ENCODE measurements at places on chromosomes 3 and 15.

GRCh38 chr3:98553021-98553563, 21.3 kb downstream of the GPR15 start:
- DNase-seq = no peak

DNA sequence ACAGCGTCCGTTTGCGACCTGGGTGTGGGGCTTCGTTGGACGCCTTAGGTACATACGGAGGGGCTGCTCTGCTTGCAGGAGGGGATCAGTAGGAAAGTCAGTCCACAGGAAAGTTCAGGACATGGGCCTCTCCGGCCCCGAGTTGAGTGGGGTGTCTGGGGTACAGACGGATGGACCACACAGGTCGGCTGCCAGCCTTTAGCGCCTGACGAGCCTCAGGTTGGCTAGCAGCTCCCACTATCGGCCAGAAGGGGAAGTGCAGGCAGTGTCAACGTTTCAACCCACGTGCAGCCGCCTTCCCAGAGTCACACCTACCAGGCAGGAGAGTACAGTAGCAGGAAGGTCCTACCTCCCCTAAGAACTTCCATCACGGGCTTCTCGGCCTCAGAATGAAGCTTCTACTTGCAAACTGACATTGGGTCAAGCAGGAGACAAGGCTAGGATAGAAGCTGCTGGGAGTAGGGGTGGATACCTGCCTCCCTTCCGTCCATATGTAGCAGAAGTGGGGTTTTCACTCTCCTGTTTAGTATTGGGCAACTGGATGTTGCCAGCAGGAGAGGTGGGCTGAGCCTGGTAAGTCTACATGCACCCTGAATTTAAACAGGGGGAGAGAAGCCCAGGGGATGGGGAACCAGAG, 1.8 kb upstream of the SCN5A start:
- peak; percentile 85 for DNase-seq

DNA sequence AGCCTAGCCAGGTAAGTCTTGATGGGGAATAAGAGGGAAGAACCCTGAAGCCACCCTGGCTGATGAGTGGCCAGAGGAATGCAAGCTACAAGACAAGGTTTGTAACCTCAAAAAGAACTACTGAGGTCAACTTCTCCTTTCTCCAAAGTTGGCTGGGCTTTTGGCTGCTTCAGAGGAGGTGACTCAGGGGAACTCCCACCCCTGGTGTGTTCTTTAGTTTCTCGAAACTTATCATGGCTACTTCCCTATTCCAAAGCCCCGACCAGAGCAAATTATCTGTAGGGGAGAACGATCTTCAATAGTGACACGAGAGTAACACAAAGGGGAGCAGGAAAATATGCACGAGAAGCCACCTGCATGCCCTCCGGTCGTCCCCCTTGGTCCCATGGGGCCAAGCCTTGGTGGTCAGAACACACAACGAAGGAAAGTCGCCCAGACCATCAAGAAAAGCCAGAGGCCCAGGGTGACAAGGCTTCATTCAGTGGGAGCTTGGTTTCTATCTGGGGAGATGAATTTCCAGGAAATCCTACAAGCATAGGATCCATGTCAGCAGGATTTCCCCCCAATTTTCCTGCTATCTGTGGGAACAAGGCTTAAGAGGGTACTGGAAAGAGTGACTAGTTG, 6.5 kb upstream of the BCL2A1 start:
- DNase-seq = peak; percentile 83

- DNase-seq = no peak
Measured at GRCh38 chr15:25797936-25798901, 64.9 kb downstream of the ATP10A start.

DNA sequence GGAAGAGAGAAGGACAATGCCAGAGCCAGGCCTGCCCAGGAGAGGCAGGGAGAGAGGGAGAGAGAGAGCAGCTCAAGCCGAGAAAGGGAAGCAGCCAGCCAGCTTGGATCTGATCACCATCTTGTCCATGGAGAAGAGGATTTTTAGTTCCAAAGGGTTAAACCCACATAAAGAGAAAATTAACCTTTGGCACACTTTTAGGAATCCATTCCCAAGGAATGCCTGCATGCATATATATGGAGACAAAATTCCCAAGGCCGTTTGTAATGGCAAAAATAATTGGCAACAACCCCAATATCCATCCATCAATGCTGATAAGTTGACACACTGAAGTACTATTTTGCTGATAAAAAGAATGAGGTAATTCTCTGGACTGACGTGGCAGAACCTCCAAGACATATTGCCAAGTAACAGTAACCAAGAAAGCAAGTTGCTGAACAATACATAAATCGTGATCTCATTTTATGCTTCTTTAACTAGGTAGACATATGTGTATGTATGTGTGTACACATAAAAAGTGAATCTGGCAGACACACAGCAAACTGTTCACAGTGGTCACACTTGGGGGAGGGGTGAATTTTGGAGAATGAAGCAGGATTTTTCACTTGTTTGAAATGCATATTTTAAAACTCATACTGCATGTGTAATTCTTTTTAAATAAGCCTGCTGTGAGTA, 7.5 kb upstream of the STRA6 start:
- no peak for DNase-seq

DNA sequence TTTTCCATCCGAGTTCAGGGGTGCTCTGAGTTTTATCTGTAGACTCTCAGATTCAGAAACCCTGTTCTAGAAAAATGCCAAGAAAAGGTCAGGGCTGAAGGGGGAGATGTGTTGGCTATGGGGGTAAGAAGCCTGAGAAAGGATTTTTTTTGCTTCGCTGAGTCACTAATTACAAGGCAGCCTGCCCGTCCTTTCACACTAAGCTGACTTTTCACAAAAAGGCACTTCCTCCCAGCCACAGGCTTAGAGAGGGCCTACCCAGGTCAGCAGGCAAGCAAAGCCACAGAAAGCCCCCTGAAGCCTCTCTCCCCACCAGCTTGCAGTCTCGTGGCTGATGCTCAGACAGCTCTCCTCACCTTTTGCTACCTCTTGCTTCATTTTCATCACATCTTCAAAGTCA, 192.6 kb upstream of the PRICKLE2 start:
- DNase-seq = no peak

DNA sequence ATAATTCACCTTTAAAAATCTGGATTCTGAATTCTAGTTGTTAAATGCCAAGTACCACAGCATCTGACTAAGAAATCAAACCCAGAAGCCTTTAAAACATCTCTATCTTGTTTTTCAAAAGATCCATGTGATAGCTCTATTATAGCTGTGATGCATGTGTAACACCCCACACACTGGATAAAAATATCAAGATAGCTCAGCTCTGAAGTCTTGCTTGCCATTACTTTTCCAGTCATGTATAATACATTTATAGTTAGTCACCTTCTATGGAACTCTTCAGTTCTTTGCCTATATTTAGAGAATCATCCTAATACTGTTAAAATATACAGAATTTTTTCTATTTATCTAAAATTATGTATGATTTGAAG, 11.6 kb downstream of the ARPP19 start:
- no peak for DNase-seq

- DNase-seq = peak; percentile 34
Measured at GRCh38 chr3:120203016-120203415, 82.0 kb downstream of the GPR156 start.

GRCh38 chr3:23696842-23697241, 108.9 kb upstream of the UBE2E1 start:
- DNase-seq = no peak

Measured in hematopoietic multipotent progenitor cell treated with erythropoietin and hydrocortisone succinate and interleukin-3 and kit ligand, for 6 days (in vitro differentiated cells).